Gastrocnemius medialis (tissue), 4 donors: ENCODE measurements at places on chromosomes 12 and 14. TPM values are rescaled to one million over a fixed set of nuclear protein-coding genes. Genes with fewer than 3 reads are reported as not detected.
A peak's percentile ranks its signal among the peaks of the same experiment; 100 is the strongest.

- no peak for DNase-seq
Measured at GRCh38 chr12:23949348-23950209, at the start of gene SOX5. Gene SOX5, minus strand, starts transcription at chr12:23949670. Its CDS starts 69 bp downstream, at chr12:23949601.

The TPCN1 gene
- 21.4 TPM for total RNA-seq

- no peak for DNase-seq
Measured at GRCh38 chr12:60863421-60863820, 1267.6 kb downstream of the SLC16A7 start.

- no peak for DNase-seq
Measured at GRCh38 chr14:61332658-61333029, 11.3 kb downstream of the PRKCH start.

GRCh38 chr14:52494444-52494843 lies 57.9 kb downstream of the TXNDC16 start:
- DNase-seq = no peak

The B4GALNT3 gene
- total RNA-seq = 0.20 TPM

DNA sequence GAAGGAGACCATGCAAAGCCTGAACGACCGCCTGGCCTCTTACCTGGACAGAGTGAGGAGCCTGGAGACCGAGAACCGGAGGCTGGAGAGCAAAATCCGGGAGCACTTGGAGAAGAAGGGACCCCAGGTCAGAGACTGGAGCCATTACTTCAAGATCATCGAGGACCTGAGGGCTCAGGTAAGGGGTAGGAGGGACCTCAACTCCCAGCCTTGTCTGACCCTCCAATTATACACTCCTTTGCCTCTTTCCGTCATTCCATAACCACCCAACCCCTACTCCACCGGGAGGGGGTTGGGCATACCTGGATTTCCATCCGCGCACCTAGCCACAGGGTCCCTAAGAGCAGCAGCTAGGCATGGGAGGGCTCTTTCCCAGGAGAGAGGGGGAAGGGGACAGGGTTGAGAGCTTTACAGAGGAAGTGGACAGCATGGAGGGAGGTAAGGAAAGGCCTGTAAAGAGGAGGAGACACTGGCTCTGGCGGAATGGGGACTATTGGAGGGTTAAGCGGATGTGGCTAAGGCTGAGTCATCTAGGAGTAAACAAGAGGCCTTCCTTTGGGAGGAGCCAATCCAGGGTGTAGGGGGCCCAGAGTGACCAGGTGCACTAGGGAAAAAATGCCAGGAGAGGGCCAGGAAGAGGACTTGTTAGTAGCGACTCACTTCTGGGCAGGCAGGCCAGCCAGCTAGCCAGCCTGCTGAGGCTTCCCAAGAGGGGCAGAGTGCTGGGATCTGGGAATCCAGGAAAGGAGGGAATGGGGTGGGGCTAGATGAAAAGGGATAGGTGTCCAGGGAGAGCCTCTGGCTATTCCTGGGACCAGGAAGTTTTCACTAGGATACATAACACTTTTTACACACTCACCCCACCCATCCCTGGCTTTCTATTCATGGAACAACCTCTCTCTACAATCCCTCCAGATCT lies 754 bp downstream of the KRT18 start:
- DNase-seq = no peak

GRCh38 chr12:84643993-84644392 lies 268.6 kb downstream of the SLC6A15 start:
- no peak for DNase-seq

DNA sequence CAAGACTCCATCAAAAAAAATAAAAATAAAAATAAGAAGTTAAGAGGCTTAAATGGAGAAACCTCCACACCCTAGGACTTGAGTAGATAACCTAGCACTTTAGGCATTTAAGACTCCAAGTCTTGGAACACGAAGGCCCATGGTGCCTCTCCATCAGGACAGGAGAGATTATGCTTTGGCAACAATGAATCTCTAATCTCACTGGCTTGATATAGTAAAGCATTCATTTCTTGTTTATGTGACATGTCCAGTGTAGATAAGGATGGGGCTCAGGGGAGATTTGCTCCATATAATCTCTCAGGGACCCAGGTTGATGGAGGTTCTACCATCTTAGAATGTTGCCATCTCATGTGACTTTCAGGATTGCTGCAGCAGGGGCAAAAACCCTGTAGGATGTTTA lies 117.7 kb upstream of the FUT8 start:
- DNase-seq = no peak

GRCh38 chr12:81726634-81727033 lies 32.5 kb downstream of the PPFIA2 start:
- DNase-seq = no peak

The EXOC3L4 gene
- total RNA-seq = 2.4 TPM

DNA sequence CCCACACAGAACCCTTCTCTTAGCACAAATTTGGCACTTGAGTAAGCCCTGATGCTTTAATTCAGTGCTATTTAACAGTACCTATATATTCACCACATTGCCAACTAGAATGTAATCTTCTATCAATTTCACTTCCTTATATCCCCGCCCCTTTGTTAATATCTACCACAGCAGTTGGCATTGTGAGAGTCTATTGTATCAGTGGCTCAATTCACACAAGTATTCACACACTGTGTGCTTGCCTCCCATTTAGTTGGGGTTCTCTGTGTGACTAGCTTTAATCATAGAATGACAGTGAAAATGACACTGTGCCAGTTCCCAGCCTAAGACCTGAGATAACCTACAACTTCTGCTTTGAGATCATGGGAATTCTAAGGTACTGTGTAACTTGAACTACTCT lies 103.1 kb downstream of the SEC23A start:
- DNase-seq = no peak

The RTN1 gene
- total RNA-seq = 1.9 TPM

DNA sequence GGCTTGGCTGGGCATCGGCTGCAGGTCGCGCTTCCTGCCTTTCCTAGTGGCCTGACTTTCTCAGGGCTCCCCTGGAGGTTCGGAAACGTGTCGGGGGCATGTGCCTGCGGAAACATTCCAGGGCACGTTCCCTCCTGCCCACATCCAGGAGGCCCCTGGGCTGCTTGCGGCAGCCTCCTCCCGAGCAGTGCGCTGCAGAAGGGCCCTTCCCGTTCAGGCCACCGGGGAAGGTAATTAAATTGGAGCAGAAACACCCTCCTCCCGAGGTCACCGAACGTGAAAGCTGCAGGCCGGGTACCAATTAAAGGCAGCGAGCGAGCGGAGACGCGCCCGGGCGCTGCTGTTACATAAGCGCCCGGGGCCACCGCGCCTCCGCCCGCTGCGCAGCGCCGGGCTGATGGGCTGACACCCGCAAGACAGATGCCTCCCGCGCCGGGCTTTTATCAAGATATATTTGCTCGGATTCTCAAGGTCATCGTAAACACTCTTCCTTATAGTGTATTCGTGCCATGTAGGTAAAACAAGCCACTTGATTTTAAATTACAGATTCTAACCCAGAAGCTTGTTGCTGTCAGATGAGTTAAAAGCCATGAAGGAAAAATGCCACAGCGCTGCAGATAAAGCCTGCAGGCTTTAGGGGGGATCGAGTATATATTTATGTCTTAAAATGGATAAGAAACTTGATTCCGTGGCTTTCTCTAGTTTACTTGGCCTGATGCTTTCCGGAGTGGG lies 31.4 kb downstream of the SSPN start:
- DNase-seq = no peak

GRCh38 chr12:1528791-1529190 lies 65.6 kb downstream of the FBXL14 start:
- no peak for DNase-seq

DNA sequence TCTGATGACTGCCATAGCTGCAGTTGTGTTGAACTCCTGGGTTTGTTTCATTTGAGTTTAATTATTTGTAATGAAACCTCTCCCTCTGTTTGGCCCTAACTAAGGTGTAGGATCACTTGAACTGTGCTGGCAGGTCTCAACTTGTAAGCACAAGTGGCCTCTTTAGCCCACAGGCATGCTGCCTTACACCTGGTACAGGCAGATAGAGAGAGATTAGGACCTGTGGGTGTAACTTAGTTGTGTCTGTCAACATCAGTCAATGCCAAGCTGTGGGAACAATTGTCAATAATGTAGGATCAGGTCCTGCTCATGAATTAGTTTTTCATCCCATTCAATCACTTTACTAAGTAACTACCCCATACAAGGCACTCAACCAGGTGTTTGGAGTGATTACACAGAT lies 263.0 kb upstream of the G2E3 start:
- no peak for DNase-seq

- DNase-seq = no peak
Measured at GRCh38 chr14:104222396-104223036, 84.1 kb downstream of the KIF26A start.

DNA sequence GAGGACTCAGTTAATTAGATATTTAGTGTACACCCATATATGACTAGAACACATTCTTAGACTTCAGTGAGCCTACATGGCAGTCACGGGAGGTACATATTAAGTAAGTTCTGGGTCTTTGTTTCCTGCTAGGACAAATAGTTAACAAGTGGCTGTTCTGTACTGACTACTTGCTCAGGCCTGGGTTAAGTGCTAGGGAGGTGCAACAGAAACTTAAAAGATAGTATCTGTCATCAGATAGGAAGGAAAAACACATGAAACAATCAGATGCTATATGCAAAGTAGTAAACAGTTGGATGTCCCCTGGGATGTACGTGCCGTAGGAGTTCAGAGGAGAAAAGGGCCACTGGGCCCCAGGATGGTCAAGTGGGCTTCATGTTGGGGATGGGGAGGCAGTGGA lies 59.5 kb downstream of the SLC4A8 start:
- DNase-seq = no peak

The MDGA2 gene
- total RNA-seq = not detected

- DNase-seq = no peak
Measured at GRCh38 chr12:132946246-132946820, 9.8 kb downstream of the ZNF605 start.

DNA sequence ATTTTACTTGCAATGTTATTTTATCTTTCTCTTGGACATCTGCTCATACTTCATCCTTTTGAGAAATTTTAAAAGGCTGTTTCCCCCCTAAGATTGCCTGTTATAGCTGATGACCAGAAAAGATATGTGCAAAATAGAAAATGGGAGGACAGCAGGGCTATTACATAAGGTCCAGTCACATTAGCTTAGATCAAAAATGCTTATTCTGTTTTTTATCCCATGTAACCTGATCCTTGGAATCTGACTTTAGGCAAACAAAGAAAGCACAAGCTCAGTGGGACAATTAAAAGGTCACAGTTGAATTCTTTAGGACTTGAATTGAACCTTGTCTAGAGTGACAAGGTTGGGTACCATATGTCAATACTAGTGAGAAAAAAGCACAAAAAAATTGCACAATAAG lies 65.1 kb upstream of the TRHDE start:
- no peak for DNase-seq

GRCh38 chr14:77106666-77107065 lies 8.6 kb downstream of the CIPC start:
- DNase-seq = peak; percentile 62

DNA sequence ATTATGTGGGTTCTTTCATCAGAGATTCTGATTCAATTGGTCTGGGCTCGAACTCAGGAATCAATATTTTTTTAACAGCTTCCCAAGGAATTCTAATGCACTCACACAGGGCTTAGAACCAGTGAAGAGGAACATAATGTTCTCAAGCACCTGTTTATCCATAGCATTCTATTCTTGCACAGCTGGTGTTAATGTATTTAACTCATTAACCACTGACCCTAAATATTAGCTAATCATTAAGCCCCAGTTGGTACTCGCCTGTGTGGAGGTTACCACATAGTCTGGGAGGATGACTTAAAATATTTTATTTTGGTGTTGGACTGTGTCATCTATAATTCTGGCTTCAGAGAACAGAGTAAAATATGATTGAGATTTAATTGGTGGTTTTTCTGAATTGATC lies 45.3 kb downstream of the LRP6 start:
- no peak for DNase-seq

DNA sequence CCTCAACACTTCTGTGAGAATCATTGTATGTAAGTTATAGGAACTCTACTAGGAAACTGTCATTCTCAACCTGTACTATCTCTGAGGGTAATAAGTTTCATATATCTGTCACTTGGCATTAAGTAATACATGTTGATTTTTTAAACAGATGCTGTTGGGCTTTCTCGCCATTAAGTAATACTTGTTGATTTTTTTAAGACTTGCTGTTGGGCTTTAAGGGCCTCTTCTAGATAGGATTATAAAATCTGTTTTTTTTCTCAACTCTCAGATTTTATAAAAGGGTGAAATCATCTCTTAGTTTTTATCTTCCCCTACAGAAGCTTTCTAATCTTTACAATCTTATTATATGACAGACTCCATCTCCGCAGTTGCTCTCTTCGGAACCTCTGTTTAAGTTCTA lies 5.6 kb downstream of the WASHC4 start:
- DNase-seq = no peak

DNA sequence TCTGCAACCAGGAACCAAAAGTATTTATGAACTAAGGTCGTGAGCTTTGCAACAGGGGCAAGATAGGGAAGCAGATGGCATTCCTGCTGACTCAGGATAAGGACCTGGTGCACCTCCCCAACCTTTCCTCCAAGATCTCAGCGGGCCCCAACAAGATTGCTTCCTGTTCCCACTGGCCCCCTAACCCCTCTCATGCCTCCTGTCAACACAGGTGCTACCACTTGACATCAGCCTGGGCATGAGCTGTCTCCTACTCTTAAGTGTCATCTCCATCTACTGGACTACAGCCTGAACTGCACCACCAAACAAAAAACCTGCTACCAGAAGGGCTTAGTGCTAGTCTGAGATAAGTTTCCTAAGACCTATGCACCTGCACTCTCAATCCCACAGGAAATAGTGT lies 32.7 kb downstream of the MED6 start:
- DNase-seq = no peak

- DNase-seq = no peak
Measured at GRCh38 chr14:34078117-34078743, 127.4 kb upstream of the EGLN3 start.

- DNase-seq = no peak
Measured at GRCh38 chr12:121765573-121765972, 27.9 kb downstream of the RHOF start.

GRCh38 chr14:23727566-23728335 lies 91.6 kb downstream of the DHRS2 start:
- no peak for DNase-seq

DNA sequence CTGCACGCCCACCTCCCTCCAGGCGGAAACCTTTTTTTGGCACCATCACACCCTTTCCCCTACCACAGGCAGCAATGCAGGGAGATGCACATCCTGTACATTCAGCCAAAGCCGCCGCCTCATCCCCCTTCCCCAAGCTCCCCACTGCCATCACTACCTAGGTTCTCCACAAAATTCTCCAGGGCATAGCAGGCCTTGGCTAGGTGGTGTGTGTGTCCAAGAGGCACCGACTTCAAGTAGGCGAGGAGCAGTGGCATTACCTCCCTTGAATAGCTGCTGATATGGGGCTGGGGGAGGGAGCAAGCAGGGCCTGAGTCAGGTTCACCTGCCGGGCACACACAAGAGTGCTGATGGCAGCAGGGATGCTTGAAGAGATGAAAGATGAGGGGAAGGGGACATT lies 3.6 kb downstream of the IPO4 start:
- no peak for DNase-seq

- no peak for DNase-seq
Measured at GRCh38 chr14:106619606-106620005, 1093.2 kb downstream of the TMEM121 start.
